ENCODE measurements at places on chromosomes 13 and 19.

DNA sequence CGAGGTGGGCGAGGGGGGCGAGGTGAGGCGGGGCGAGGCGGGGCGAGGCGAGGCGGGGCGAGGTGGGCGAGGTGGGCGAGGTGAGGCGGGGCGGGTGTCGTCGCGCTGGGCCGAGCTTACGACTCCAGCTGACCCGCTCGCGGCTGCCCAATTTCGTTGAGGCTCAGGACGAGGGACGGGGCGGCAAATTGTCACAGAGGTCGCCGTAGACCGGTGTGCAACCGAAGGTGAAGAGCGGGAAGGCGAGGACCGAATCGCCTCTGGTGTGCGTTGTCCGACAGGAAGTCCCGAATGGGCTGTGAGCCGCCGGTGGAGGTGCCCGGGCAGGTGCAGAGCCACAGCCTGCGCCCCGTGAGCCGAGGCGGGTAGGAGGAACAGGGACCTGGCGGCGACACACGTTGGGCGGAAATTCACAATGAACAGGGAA is at the start of gene LACC1:
Gene LACC1, plus strand, starts transcription at position 150 of the 427 bp plus-strand sequence. CDS start 1,082 bp downstream, outside the sequence.
- no peak for DNase-seq

DNA sequence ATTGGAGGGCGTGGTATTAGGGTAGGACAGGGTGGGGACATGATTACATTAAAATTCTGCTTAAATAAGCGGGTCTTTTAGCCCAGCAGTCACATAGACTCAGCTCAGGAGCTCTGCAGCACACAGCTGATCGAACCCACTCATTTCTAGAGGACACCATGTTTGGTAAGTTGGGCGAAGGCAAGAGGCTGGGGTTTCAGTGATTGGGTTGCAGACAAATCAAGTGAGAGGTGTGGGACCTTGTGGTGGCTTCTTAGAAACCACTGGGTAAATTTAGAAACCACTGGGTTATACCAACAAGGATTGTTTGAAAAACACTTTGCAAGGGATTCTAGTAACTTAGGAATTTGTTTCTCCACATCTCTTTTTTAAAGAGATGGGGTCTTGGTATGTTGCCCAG is at the start of gene LEUTX:
Gene LEUTX, plus strand, starts transcription at position 92 of the 400 bp plus-strand sequence. Its CDS starts 67 bp downstream, at position 159.
- no peak for DNase-seq

- no peak for DNase-seq
Observed at GRCh38 chr13:48297131-48297786, 6.3 kb upstream of the RB1 start.

- no peak for DNase-seq
Observed at GRCh38 chr19:8388612-8388958, 1.6 kb upstream of the RAB11B start.

DNA sequence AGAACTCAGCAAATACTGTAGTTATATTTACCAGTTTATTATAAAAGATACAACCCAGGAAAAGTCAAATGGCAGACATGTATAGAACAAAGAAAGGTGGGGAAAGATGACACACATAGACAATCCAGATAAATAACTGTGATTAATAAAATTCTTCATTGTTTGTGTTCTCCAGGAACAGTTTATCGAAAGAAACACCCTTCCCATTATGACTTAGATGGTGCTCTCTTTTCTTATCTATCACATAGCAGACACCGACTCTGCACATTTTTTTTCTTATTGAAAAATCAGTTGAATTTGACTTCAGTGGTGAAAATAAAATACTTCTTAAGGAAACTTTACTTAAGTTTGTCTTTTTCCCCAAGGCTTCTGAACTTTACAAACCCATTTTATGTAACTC is 6.2 kb downstream of the ZNF708 start:
- DNase-seq = no peak

GRCh38 chr19:3364501-3364858 is 1.9 kb upstream of the NFIC start:
- no peak for DNase-seq

GRCh38 chr19:38812009-38812840 is 520 bp downstream of the LGALS4 start:
- DNase-seq = no peak

DNA sequence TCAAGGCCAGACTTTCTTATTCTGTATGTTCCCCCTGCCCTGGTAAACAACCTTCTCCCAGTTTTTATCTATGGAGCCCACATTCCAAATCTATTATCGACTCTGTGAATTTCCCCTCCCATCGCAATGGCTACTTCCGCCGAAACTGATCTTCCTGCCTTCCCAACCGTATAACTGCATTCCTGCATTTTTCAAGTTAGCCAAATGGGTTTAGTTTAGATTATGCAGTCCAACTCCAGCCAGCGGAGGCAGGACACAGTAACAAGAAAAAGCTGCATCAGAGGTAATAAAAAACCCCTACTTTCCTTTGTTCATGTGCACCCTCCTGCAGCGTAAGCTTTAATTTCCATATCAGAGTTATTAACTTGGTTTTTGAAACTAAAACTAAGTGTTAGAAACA is 112.2 kb upstream of the ZNF91 start:
- DNase-seq = no peak

- no peak for DNase-seq
Observed at GRCh38 chr13:44237881-44238421, 135.7 kb upstream of the SERP2 start.

- peak; percentile 21 for DNase-seq
Observed at GRCh38 chr19:43524922-43525835, 1.8 kb downstream of the ETHE1 start.

- DNase-seq = no peak
Observed at GRCh38 chr19:30886222-30886621, 463.0 kb downstream of the TSHZ3 start.

- DNase-seq = no peak
Observed at GRCh38 chr13:69912630-69913029, 195.0 kb upstream of the ATXN8OS start.

- no peak for DNase-seq
Observed at GRCh38 chr13:23966691-23967615, 69.7 kb upstream of the C1QTNF9B start.

GRCh38 chr19:36115453-36116343 is at the start of gene TBCB:
TBCB (plus strand) TSS chr19:36115468; CDS start chr19:36115561, 93 bp downstream.
- DNase-seq = peak; percentile 95

DNA sequence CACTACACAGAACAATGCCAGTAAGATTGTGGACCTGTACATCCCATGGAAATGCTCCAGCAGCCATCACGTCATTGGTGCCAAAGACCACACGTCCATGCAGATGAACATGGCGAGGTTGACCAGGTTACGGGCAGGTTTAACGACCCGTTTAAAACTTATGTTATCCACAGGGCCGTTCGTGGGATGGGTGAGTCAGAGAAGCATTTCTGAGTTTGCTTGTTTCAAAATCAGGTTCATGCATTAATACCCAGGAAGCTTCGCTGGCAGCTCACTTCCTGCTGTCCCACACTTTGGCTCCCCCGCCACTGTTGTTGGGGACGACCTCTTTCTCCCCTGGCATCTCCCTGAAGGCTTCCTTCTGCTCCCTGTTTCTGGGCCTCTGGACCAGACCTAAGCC is 194.1 kb downstream of the USP12 start:
- no peak for DNase-seq

- DNase-seq = no peak
Observed at GRCh38 chr19:16376241-16376640, 51.6 kb downstream of the KLF2 start.

GRCh38 chr13:98035373-98035772 is 81.9 kb downstream of the IPO5 start:
- DNase-seq = no peak

- no peak for DNase-seq
Observed at GRCh38 chr19:28504727-28505126, 708.2 kb downstream of the UQCRFS1 start.

- no peak for DNase-seq
Observed at GRCh38 chr13:107838588-107839161, 376.7 kb downstream of the LIG4 start.

GRCh38 chr13:21580736-21581135 is 23.2 kb downstream of the MICU2 start:
- no peak for DNase-seq

- no peak for DNase-seq
Observed at GRCh38 chr13:93758575-93758974, 532.0 kb downstream of the GPC6 start.
